ENCODE measurements at places on chromosomes 12 and 14. TPM values are rescaled to one million over a fixed set of nuclear protein-coding genes. Genes with fewer than 3 reads are reported as not detected.

GRCh38 chr12:76042147-76042546, 10.6 kb upstream of the PHLDA1 start:
- no peak for DNase-seq

GRCh38 chr14:65972346-65972870, 513.8 kb upstream of the CCDC196 start:
- DNase-seq = no peak

- peak; percentile 89 for DNase-seq
Observed at GRCh38 chr14:24080888-24081738, 9.8 kb downstream of the CPNE6 start.

DNA sequence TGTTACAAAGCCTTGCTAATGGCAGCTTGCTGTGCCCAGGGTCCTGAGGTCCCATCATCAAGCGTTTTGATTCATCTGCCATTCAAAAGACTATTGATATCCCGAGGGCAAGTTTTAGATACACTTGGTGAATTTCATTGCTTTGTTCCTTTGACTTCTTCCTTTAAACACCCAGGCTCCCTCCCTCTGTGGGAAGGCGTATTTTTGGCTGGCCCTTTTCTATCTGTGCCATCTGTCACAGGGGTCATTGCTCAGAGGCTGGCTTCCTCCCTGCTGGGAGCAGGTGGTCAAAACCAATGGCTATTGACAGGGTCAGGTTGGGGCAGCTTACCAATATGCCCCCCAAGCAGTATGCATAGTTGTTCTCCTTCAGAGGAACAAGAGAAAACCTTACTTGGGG, 40.0 kb downstream of the SCN8A start:
- no peak for DNase-seq

- DNase-seq = no peak
Observed at GRCh38 chr12:81332054-81332453, 254.2 kb downstream of the ACSS3 start.

GRCh38 chr12:28459481-28459880, 269.2 kb downstream of the CCDC91 start:
- DNase-seq = no peak

DNA sequence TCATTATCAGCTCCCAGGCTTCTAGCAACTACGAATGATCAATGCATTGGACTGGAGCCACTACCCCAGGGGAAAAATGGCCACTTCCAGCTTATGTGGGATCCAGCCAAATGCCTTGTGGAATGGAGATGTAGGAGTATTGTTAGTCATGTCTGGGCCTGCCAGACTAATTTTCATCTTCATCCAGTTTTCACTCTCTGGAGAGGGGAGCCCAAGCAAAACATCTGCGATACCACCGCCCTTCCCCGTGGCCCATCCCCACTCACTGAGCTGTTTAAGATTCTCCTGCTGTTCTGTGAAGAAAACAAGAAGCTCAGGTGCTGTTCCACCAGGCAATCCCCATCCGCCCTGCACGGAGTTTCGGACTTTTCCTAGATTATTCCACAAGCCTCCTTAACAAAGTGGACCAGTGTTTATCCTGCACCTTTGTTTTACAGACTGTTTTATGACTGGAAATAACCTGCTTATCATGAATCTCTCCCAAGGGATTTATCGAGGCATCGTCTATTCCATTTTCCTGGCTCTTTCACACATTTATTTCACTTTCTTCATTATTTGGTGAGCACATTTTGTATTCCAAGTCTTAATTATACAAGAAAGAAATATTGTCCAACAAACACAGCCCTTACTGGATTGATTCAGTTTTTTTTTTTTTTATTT, 35.5 kb upstream of the MAX start:
- no peak for DNase-seq

DNA sequence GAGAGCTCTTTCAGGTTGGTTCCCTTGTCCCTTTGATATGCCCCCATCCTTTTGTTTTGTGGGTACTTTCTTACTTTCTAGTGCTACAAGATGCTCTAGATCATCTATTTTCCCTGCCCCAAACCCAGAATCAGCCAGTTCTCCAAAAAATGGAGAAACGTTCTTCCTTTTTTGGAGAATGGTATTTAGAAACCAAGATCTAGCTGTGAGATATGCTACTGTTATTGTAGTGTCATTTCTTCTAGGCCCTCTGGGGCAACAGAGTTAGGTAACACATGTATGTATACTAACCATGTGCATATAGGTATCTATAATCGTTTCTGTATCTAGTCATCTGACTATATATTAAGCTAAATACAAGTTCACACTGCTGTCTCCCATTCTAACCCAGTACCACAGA, 6.9 kb upstream of the IGFBP6 start:
- no peak for DNase-seq

- no peak for DNase-seq
Observed at GRCh38 chr12:106894774-106895173, 60.9 kb upstream of the TMEM263 start.

DNA sequence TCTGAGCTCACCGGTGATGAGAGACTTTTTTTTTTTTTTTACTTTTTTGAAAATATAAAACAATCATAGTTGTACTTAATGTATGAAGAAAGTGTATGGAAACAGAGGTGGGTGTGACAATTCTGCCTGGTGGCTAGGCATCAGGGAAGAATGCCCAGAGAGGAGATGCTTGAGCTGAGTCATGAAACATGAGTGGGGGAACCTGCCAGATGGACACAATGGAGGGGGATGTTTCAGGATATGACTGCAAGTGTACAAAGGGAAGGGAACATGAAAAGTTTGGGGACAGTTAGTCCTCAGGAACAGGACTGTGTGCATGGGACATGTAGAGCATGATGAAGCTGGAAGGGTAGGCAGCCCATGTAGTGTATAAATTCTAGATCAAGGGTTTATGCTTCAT, 274.2 kb upstream of the E2F7 start:
- DNase-seq = no peak

GRCh38 chr14:105204931-105205672, 24.0 kb upstream of the NUDT14 start:
- no peak for DNase-seq

DNA sequence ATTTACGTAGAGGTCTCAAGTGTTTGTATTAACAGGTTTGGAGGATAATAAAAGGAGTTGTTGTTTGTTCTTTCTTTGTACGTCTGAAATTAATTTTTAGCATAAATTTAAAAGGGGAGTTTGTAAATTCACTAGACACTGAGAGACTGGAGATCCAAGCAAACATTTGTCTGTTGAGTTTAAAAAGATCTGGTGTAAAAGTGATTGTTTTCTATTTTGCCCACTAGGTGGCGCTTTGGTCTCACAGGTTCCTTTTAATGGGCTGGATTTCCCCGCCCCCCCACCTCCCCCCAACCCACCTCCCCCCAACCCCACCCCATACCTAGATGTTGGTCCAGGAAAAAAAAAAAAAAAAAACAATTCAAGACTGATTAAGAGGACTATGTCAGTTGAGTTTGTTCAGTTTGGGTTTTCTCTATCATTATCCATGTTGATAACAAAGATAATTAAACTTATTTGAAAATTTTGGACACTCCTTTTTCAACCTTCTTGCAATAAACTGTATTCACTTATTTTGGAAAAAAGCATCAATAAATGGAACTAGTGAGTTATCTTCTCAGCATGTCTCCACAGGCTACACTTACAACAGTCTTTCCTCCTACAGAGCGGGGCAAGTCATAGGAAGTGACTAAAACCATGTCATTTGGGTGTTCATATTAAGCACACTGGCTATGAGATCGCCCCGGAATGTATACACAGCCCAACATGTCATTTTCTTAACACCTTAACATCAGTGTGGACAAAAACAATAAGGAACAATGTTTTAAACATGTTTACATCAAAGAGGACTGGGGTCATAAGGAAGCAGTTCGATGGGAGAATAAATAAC, 841.1 kb downstream of the NRXN3 start:
- DNase-seq = peak; percentile 20

GRCh38 chr14:79528828-79529416, 682.4 kb downstream of the DIO2 start:
- no peak for DNase-seq

DNA sequence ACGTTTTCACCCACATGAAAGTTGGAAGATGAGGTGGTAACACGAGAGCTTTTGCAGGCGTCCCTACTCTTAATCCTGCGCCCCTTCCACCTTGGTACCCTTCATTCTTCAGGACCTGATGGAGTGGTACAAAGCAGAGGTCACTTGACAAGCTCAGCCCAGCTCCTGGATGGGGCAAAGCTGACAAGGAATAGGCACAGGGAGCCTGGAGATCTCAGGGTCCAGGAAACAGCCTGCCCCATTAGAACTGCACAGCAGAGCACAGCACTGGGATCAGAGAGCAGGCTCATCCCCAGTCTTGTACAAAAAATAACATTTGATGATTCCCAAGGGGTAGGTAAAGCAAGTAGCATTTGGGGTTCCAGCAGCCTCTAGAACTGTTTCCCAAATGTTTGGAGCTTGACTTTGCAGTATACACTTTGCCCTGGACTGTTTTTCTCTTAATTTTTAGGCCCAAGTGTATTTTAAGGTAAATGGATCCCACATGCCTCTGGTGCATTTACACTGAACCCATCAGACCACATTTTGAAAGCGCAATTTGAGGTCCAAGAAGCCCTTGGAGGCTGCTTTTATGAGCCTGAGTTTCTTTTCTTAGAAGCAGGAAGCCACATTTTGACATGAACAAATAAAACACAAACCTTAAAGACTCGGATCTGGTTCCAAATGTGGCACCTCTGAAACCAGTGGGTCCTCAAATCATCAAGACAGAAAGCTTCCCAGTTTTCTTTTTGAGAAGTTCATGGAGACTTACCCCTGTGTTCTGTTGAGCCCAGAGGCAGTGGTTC, 633 bp downstream of the TC2N start:
- DNase-seq = peak; percentile 54

DNA sequence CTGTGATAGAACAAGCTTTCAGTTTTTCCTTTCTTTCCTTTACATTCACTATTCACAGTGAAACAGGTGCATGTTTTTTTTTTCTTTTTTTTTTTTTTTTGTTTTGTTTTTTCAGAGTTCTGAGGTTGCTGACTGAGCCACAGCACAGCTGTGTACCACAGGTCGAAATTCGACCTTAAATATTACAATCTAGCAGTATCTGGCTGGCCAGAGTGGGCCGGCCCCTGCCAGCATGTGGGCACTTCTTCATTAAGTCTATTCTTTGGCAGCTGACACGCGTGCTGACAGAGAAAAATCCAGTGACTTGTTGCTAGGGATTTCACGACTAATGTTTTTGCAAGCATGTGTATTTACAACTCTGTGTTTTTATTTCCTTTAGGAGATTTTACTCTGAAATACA, 33.9 kb downstream of the FBXO33 start:
- no peak for DNase-seq

DNA sequence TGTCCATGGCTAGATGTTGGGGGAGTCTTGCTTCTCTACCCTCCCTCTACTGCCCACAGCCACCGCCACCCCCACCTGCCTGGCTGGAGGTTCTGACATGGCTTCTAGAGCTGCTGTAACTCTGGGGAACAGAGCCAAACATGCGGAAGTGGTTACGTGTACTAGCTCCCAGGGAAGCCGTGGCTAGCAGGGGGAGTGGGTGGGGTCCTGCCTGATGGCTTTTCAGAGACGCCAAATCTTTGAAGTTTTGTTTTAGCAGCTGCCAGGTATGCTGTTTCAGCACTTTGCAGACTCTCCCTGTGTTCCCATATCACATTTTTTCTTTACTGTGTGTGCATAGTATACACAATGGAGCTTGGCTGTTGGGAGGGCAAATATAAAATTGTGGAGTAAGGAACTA, 150.3 kb downstream of the TGFB3 start:
- DNase-seq = peak; percentile 73

DNA sequence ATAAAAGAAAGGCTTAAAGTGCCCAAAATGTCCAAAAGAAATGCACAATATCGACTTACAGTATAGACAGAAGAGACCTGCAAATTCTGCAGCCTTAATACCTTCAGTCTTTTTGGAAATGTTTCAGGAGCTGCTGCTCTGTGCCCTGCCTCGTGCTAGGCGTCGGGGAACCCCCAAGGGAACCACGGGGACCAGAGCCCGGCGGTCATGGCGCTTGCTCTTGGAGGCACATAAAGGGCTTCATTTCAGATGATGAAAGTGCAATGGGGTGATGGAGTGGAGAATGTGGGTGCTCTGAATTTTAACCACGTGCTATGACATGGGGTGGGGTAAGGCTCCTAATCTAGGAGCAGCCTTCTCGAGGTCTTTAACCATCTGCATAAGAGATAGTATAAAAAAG, 14.8 kb upstream of the AACS start:
- DNase-seq = no peak

- DNase-seq = no peak
Observed at GRCh38 chr12:10214895-10215267, 2.2 kb downstream of the GABARAPL1 start.

- peak; percentile 91 for DNase-seq
Observed at GRCh38 chr14:22852940-22853767, 16.8 kb downstream of the MMP14 start.

DNA sequence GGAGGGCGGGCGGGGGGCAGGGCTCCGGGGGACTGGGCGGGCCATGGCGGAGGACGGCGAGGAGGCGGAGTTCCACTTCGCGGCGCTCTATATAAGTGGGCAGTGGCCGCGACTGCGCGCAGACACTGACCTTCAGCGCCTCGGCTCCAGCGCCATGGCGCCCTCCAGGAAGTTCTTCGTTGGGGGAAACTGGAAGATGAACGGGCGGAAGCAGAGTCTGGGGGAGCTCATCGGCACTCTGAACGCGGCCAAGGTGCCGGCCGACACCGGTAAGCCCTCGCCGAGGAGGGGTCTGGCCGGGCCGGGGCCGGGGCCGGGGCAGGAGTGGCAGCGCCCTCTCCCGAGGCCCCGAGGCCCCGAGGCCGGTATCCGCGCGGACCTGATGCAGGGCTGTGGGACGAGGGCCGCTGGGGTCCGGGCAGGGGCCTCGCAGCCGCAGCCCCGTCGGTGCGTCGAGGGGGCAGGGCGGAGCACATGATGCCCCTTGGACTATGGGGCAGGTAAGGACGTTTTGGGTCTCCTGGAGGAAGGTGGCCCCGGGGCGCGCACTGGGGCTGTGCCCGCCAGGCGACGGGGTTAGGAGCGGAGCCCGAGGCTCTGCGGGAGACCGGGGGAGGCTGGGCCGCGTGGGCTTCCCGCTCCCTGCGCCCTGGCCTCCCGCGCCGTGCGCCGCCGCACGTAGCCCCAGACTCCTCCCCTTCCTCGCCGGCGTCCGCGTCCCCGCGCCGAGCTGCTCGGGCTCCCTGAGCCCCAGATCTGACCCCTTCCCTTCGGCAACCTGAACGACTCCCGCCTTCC, at the start of gene TPI1:
TPI1 (plus strand) TSS at position 119 of the 798 bp plus-strand sequence; CDS start at position 155, 36 bp downstream.
- peak; percentile 85 for DNase-seq

GLIPR1L2 gene
- total RNA-seq = not detected

TAS2R46 gene
- 1.5 TPM for total RNA-seq

CFAP54 gene
- total RNA-seq = 1.2 TPM

MSI1 gene
- total RNA-seq = not detected

ARHGAP9 gene
- 248 TPM for total RNA-seq

CIROP gene
- total RNA-seq = not detected

NEUROD4 gene
- total RNA-seq = not detected

CD4 gene
- 1.6 TPM for total RNA-seq

RNU4-1 gene
- 2,335 TPM for total RNA-seq

CISTR gene
- not detected for total RNA-seq

USP44 gene
- total RNA-seq = 17.1 TPM

GPR162 gene
- 0.34 TPM for total RNA-seq

FGF6 gene
- total RNA-seq = not detected
